Peyer's patch (tissue), 4 donors: ENCODE measurements at places on chromosomes 1 and 21. TPM values are rescaled to one million over a fixed set of nuclear protein-coding genes. Genes with fewer than 3 reads are reported as not detected.

PCP4L1 gene
- not detected for total RNA-seq

JAM2 gene
- 4.2 TPM for total RNA-seq

SPATA21 gene
- total RNA-seq: not detected

CDA gene
- total RNA-seq: not detected

PRR9 gene
- not detected for total RNA-seq

FNDC5 gene
- not detected for total RNA-seq

IRF6 gene
- total RNA-seq: 48.3 TPM

DHCR24 gene
- 119 TPM for total RNA-seq

RIIAD1 gene
- not detected for total RNA-seq

CRNN gene
- total RNA-seq: not detected

S100A3 gene
- not detected for total RNA-seq

NR1I3 gene
- total RNA-seq: 3.2 TPM

TMEM52 gene
- 11.6 TPM for total RNA-seq

TFF2 gene
- not detected for total RNA-seq

PKLR gene
- total RNA-seq: 36.2 TPM

CD2 gene
- 9.6 TPM for total RNA-seq

GRCh38 chr1:8706995-8707396 is 110.4 kb downstream of the RERE start:
- no peak for DNase-seq

DNA sequence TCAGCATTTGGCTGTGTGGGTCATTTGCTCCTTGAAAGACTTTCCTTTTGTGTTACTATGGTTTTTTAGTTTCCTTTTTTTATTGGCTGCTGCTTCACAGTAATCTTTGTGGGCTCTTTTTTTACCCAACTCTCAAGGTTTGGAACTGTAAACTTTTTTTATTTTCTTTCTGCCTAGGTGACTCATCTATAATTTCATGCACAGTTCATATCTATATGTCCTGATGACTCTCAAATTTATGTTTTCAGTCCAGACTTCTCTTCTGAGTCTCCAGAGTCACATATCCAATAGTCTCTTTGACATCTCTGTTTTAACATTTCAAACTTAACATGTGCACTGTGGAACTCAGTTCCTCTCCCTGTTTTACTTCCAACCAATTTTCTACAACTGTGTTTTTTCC is 83.4 kb downstream of the ATF6 start:
- DNase-seq: no peak

- DNase-seq: no peak
Observed at GRCh38 chr1:171434717-171435346, 50.5 kb upstream of the PRRC2C start.

DNA sequence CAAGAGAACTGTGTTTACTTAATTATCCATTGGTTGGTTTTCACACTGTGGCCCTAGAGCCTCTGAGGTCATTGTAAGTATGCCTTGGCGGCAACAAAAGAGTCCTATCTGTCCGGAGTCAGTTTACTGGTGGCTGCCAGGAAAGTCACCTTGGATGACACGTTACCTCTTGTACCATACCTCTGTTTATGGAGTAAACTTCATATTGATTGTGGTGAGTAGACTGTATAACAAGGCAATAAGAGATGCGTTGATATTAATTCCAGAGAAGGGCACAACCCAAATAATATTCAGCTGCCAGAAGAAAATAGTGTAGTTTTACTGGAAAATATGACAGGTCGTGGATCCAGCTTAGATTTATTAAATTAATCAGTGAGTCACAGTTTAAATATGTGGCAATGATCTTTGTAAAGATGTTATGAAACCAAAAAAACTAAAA is 20.4 kb upstream of the KIF14 start:
- DNase-seq: no peak

GRCh38 chr1:116987256-116987555 is 14.4 kb upstream of the CD101 start:
- DNase-seq: peak; percentile 80

DNA sequence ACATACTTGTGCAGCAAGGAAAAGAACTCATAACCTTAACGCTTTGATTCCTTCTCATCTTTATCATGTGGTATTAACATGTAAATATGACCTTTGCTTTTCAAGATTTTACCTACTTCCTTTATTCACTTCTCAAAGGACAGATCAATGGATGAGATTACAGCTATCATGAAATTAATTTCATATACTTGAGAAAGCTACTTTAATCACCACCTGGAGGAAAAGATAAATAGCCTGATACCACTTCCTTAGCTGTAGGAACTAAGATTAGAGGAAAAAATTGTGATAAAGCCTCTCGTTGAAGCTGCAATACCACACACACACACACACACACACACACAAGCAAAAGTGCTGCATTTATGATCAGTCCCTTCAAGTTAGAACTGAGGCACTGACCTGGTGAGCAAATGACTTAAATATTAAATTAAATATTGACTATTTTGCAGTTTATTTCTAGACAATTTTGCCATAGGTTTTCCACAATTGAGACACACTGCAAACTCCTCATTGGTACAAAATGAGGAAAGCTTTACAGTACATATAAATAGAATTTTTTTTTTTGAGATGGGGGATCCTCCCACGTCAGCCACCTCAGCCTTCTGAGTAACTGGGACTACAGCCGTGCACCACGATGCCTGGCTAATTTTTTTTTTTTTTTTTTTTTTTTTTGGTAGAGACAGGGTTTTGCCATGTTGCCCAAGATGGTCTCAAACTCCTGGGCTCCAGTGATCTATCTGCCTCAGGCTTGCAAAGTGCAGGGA is 27.2 kb upstream of the DMRTB1 start:
- no peak for DNase-seq

- DNase-seq: no peak
Observed at GRCh38 chr1:169886931-169887330, 6.8 kb downstream of the SCYL3 start.

GRCh38 chr1:32801096-32801715 is 16.0 kb downstream of the YARS1 start:
- no peak for DNase-seq

DNA sequence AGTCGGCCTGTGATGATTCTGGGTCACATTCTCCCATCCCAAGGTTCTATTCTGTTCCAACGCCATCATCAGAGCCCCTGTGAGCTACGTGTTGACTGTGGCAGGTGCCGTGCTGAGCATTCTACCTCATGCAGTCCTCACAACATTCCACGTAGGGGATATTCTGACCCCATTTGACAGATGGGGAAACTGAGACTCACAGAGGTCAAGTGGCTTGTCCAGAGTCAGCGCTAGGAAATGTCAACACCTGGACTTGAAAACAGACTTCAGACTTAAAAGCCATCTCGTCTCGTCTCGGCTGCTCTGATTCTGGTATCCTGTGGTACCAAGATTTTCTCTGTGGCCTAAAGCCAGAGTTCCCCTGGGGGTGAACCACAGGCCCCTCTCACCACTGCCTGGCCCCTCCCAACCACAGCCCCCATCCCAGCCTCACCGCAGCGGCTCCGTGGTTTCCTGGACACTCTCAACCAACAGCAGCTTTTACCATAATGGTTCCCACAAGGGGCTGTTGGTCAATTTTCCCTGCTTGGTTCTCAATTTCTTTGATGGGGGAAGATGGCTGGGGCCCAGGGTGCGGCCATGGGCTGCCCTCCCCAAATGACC is 39.6 kb downstream of the SDC3 start:
- no peak for DNase-seq

DNA sequence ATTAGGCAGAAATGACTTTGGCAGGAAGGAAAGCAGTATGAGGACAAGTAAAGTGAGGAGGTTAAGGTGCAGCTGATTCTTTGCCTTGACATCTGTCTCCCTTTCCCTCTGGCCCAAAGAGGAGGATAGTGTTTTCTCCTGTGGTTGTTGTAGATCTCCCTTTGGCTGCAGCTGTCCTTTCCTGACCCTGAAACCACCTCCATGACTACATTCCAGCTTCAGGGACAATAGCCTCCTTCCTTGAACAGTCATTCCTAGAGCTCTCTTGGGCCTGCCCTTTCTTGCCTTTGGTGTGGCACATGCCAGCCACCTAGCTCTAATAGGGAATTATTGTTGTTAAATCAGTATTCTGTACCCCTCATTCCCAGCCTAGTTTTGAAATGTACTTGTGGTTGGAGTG is 6.2 kb downstream of the ZMYM1 start:
- no peak for DNase-seq

DNA sequence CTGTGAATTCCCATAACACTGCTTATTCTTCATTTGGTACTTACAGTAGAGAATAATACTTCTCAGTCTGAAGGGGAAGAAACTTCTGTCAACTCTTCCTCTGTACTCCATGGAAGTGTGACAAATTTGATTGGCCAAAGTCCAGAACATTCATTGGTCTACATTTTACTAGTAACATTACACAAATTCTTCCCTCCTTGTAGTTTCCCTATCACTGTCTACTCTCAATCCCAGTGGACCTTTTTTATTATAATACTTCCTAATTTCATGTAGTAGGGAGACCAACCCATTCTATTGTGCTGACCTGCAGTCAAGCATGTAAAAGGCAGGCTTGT is 74.7 kb downstream of the ALG6 start:
- DNase-seq: no peak

DNA sequence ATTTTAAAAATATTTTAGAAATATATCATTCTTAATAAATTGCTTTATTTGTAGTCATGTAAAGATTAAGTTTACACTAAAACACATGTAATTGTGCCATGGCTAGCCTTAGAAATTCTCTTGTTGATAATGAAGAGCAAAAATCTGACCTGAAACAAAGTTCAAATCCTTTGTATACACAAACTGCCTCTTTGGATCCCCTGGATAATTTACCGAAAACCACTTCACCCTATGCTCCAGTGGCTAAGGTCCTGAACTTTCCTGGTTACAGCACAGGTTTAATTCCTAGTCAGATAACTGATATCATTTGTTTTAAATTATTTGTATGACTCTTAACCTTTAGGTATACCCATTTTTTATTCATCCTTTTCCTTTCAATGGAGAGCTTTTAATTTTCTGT is 1093.2 kb upstream of the ADGRL4 start:
- no peak for DNase-seq

DNA sequence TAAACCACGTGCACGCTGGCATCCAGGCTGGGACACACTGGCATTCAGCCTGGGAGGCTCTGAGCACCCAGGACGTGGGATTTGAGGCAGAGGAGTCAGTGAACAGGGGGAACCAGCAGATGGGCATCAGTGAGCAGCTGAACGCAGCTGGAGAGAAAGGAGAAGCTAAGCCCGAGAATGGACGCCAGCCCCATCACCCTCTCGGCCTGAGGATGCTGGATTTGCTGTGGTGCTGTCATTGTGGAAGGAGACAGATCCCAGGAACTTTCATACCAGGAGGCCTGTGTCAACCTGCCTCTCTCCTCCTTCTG is 132.8 kb downstream of the PGBD5 start:
- peak; percentile 28 for DNase-seq

DNA sequence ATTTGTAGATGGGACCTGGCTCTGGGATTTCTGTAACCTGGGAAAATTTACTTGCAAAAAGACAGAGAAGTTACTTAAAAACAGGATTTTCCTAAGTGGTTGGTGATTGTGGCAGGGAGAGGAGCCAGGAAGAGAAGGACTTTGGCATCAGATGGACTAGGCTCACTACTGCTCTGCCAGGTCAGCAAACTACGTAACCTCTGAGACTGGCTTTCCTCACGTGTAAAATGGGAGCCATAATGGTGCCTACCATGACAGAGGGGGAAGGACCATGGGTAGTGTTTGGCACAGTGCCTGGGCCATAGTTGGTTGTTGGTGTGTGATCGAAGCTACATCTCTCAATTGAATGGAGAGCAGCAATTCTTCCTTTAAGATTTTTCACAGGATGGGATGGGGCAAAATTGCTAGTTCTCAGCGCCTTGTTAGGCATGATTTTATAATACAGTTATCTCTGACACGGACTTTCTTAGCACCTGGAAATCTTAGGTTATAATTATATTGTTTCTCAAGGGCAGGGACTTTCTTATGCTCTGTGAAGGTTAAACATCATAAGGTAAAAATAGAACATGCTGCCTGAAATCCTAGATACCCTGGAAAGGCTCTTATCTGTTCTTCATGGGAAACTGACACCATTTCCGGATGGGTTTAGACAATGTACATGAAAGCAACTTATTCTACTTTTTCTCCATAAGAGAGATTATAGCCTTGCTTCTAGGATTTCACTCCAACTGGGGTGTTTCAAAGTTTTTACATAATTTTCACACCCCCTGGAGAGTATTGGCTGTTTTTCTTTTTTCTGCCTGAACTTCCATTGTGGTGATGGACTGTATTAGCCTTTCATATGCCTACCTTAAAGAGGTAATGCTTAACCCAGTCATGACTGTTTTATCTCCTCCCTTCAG is 10.9 kb downstream of the ROR1 start:
- no peak for DNase-seq

- no peak for DNase-seq
Observed at GRCh38 chr1:8976338-8976737, 30.7 kb downstream of the CA6 start.

DNA sequence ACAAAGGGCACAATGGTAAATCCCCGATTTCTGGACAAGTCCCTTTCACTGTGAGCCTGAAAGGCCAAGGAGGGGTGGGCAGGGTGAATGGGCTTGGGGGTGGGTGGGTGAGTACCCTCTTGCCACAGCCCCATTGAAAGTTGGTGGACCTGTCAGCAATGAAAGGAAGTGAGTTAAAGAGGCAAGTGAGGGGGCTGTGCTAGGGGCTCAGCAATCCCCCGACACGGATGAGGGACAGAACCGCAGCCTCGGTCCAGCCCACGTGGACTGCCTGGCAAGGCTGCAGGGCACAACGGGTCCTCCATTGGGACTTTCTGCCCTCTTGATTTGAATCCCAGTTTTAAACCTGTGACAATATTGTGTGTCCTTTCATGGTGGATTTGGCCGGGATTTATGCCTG is 255.3 kb downstream of the FOXD2 start:
- DNase-seq: no peak

GRCh38 chr1:50476800-50477199 is 53.6 kb upstream of the DMRTA2 start:
- DNase-seq: no peak

- no peak for DNase-seq
Observed at GRCh38 chr1:183620311-183620710, 15.3 kb downstream of the ARPC5 start.

DNA sequence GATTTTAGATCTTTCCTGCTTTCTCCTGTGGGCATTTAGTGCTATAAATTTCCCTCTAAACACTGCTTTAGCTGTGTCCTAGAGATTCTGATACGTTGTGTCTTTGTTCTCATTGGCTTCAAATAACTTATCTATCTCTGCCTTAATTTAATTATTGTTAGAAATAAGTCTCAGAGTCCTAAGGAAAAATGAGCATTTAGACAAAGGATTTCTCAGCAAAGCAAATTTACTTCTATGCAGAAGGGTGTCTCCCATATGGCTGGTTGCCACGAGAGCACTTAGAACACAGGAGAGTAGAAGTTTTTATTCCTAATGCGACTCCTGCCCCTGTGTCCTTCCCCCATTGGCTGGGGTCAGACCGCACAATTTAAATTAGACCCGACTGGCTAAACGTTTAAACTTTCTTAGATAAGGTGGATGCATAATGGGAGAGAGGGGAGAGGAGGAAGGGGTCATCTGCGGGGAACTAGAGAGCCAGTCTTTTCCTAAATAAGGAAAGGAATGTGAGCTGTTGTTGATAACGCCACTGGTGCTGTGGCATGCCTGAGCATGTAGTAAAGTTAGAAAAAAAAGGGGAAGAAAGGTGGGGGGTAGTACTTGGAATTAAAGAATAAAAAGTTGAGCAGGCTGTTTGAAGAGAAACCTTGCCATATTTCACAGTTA is 170.2 kb downstream of the DYRK1A start:
- DNase-seq: no peak

GRCh38 chr1:183607322-183607980 is 17.2 kb upstream of the NCF2 start:
- no peak for DNase-seq
